Sciatic nerve (tissue), 2 donors: ENCODE measurements at places on chromosomes 2 and 18.

- no peak for DNase-seq
Observed at GRCh38 chr2:230692760-230693159, 19.9 kb upstream of the CAB39 start.

- DNase-seq = no peak
Observed at GRCh38 chr2:2059199-2059598, 271.9 kb downstream of the MYT1L start.

DNA sequence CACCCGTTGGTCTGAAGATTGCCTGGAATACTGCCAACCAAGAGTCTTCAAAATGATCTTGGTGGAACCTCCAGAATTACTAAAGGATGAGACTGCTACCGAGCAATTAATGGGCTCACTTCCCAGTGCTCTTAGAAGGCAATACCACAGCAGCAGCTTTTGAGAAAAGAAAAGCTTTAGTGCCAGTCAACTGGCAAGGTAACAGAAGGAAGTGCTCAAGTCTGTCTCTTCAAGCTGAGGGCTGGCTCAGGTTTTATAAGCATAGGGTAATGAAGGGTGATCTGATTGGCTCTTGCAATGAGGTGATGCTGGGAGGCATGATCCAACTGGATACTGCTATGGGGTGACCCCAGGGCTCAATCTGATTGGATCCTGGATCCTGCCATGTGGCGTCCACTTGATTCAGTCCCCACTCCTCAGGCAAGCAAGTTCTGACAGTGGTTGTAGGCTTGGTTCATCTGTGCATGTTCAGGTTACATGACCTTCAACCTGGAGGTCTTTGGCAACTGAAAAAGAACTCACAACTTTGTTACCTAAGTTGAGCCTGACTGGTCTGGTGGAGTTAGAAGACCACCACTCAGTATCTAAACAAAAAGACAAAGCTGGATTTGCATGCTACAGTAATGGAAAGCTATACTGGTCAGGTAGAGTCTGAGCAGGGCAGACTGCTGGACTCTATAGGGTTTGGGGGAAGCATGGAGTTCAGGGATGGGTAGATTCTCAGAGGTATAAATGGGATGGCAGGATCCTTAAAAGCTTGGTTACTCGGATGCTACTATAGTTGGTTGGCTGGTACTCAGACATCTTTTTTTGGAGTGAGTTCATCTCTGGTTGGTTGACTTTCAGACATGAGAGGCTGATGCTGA is 14.0 kb upstream of the RIF1 start:
- no peak for DNase-seq

DNA sequence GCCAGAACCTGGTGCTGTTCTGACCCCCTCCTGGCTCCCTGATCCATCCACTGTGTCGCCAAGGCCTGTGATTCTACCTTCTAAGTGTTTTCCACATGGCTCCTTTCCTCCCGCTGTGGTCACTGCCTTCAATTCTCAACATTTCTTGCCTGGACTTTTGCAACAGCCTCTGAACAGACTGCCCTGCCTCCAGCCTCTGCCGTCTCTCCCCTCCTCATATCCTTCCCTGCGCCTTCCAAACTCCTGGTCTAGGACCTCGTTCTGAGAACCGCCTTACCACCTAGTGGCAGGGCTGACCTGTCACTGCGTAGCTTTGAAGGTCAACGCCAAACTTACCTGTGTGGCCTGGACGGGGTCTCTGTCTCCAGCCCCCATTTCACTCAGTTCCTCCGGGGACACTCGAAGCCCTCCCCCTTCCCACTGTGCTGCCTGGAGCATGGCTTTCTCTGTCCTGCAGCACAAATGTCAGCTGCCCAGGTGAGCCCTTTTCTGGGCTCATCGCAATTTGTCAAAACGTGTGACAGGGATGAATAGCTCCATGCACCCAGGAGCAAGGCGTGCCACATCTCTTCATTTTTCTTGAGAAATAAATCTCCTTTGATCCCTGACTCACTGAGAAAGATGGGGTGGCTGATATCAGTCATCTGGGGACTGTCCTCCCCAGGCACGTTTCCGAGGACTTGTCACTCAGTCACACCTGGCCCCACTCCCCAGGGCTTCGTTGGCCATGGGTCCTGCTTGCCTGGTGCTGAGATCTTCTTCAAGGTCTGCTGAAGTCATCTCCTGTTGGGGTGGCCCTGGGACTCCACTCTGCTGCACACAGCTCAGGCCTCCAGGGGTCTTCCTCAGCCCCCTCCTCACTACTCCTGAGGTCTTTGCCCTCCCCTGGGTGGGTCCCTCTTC is 46.7 kb downstream of the LDLRAD4 start:
- DNase-seq = peak; percentile 45

DNA sequence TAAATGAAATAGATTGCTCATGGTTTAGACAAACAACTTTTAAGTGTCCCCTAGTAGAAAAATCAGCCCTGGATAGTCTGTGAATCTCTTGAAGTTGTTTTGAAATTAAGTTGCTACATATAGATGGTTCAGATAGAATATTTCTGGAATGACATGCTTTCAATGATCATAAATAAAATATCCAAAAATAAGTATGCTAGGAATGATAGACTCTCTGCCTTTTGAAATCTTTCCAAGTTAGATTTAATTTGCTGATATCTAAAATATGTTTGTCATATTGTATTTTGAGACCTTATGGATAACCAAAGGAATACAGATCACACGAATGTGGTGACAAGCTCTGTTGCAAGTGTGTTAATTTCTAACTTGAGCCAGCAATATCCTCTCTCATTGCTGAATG is 488.7 kb downstream of the THSD7B start:
- no peak for DNase-seq

- no peak for DNase-seq
Observed at GRCh38 chr18:2680216-2680792, 24.8 kb downstream of the SMCHD1 start.

DNA sequence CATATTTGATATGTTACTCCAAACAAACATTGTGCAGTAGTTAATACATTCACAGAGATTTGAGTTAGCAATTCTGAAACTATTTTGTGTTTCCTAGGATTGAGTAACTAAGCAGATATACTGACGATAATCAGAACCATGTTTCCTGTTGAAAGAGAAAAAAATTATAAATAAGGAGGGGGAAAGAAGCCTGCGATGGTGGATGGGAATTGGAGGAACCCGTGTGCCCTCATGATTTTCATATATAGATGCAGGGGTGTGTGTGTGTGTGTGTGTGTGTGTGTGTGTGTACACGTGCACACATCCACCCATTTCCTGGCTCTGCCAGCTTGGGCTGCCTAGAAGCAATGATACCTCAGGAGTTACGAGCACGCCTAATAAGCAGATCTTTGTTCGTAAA is 56.9 kb downstream of the LPIN2 start:
- no peak for DNase-seq

- DNase-seq = no peak
Observed at GRCh38 chr18:69981948-69982347, 34.3 kb upstream of the CD226 start.

- no peak for DNase-seq
Observed at GRCh38 chr2:27133195-27133875, 1.1 kb downstream of the PREB start.

DNA sequence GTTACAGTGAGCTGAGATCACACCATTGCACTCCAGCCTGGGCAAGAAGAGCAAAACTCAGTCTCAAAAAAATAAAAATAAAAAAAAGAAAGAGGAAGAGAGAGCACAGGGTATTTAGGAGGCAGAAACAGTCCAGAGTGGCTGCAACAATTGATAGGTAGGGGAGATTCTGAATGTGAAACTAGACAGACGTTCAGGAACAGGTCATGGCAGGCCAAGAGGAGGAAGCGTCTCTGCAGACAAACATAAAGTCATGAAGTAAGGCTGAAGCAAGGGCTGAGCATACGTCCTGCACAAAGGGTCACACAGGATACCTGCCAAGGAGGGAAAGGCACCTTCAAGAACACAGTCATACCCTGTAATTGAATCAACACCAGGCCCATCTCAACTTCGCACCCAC is 64.1 kb upstream of the ZNF532 start:
- DNase-seq = no peak

- no peak for DNase-seq
Observed at GRCh38 chr2:228447266-228447915, 265.9 kb upstream of the SPHKAP start.

DNA sequence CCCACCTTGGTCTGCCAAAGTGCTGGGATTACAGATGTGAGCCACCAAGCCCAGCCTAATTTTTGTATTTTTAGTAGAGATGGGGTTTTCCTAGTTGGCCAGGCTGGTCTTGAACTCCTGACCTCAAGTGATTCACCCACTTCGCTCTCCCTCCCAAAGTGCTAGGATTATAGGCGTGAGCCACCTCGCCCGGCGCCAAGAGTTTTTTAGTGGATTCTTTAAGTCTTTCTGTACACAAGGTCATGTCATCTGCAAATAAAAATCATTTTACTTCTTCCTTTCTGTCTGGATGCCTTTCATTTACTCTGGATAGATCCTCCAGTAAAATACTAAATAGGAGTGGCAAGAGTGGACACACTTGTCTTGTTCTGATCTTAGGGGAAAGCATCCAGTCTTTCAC is 61.7 kb downstream of the KCMF1 start:
- DNase-seq = no peak

GRCh38 chr2:54586062-54586461 is 129.9 kb downstream of the SPTBN1 start:
- DNase-seq = no peak

GRCh38 chr2:16900405-16901025 is 234.9 kb upstream of the CYRIA start:
- DNase-seq = no peak

GRCh38 chr2:128468186-128468920 is 149.7 kb upstream of the HS6ST1 start:
- no peak for DNase-seq

- no peak for DNase-seq
Observed at GRCh38 chr2:160301420-160301819, 101.3 kb upstream of the ITGB6 start.

DNA sequence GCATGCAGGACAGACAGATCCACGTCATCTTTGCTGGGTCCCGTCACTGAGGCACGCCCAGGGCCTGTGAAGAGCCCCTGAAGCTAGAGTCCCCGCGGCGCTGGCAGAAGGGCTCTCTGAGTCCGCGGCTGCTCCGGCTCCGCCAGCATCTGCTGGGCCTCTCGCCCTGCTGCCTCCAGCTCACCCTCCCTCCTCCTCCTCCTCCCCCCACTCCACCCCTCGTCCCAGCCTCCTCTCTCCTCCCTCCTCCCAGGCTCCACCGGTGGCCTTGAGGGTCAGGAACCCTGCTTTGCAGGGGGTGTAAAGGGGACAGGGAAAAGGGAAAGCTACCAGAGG is at the start of gene TNS1:
Gene TNS1, minus strand, starts transcription at position 151 of the 336 bp plus-strand sequence. Its CDS starts 123 bp downstream, at position 28.
- DNase-seq = peak; percentile 79

DNA sequence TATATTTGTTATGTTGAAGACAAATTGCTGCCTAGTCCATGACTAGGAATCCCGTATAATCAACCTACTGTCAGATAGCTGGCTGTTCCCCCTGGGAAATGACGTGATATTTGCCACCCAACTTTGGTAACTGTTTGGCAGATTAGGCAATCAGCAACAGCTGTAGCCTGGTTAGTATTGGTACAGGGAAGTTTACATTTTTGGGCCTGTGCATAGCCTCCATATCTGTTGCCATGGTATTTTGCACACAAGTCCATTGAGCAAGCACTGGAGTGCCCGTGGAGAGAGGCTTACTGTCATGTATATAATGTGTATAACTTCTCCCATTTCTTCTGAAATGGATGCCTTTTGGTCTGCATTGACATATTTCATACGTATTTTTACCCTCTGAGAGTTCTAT is 27.7 kb downstream of the BIRC6 start:
- no peak for DNase-seq

- DNase-seq = no peak
Observed at GRCh38 chr2:85250045-85250444, 77.7 kb downstream of the TGOLN2 start.

- DNase-seq = no peak
Observed at GRCh38 chr2:175207741-175208438, 26.4 kb upstream of the ATP5MC3 start.
